Endothelial cell of umbilical vein (primary cell): ENCODE measurements at places on chromosomes 6 and 20.

DNA sequence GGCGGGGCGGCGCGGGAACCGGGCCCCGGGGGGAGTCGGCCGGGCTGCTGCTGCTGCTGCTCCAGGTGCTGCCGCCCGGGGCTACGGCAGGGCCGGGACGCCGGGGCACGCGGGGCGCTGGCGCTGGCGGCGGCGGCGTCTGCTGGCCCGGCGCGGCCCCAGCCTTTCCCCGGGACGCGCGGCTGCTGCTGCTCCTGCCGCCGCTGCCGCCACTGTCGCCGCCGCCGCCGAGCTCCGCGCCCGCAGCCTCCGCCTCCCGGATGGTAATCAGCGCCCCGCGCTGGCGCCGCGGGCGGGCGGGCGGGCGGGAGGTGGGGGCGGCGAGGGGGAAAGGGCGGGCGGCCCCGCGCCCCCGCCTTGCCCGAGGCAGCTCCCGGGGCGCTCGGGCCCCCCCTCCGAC lies 306 bp downstream of the EBF4 start:
- no peak for DNase-seq

GRCh38 chr6:154367839-154368695 lies 11.5 kb upstream of the IPCEF1 start:
- no peak for DNase-seq

GRCh38 chr6:44668391-44668930 lies 281.0 kb downstream of the CDC5L start:
- DNase-seq = no peak

GRCh38 chr20:41318271-41318649 lies 729 bp upstream of the ZHX3 start:
- no peak for DNase-seq

GRCh38 chr6:45678285-45678607 lies 300.5 kb upstream of the SUPT3H start:
- DNase-seq = peak; percentile 36

GRCh38 chr6:166395778-166396177 lies 13.0 kb upstream of the MPC1 start:
- DNase-seq = no peak

GRCh38 chr6:129893640-129894039 lies 32.5 kb upstream of the TMEM244 start:
- peak; percentile 58 for DNase-seq

GRCh38 chr20:41165001-41165882 lies 27.9 kb downstream of the PLCG1 start:
- no peak for DNase-seq
